ENCODE measurements at places on chromosomes 6 and 20. TPM values are rescaled to one million over a fixed set of nuclear protein-coding genes. Genes with fewer than 3 reads are reported as not detected.

DNA sequence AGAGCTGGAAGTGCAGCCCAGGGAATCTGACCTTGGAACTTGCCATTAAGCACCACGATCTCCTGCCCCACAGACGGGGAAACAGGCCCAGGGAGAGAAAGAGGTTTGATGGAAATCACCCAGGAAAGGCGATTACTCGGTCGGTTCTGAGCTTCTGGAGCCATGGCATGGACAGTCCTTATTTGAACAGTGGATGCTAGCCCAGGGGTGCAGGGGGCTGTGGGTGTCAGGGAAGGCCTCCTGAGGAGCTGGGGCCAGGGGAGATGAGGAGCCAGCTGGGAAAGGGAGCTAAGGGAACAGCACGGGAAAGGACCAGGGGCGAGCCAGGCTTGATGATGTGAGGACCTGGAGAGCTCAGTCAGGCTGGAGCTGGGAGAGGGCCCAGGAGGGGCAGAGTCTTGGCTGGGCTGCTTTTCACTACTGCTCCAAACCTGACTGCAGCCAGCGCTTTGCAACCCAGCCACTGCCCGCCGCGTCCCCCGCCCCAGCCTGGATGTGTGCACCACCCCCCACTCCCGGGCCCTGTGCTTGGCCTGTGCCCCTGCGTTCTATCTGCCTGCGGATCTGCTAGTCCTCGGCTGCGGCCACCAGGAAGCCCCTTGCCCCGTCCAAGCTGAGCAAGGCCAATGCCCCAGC lies 17.8 kb downstream of the SUN5 start:
- DNase-seq, result no peak

GRCh38 chr20:4681991-4682401 lies 39.7 kb upstream of the PRND start:
- DNase-seq, result no peak

SIGLEC1 gene
- total RNA-seq, result 0.10 TPM

DNA sequence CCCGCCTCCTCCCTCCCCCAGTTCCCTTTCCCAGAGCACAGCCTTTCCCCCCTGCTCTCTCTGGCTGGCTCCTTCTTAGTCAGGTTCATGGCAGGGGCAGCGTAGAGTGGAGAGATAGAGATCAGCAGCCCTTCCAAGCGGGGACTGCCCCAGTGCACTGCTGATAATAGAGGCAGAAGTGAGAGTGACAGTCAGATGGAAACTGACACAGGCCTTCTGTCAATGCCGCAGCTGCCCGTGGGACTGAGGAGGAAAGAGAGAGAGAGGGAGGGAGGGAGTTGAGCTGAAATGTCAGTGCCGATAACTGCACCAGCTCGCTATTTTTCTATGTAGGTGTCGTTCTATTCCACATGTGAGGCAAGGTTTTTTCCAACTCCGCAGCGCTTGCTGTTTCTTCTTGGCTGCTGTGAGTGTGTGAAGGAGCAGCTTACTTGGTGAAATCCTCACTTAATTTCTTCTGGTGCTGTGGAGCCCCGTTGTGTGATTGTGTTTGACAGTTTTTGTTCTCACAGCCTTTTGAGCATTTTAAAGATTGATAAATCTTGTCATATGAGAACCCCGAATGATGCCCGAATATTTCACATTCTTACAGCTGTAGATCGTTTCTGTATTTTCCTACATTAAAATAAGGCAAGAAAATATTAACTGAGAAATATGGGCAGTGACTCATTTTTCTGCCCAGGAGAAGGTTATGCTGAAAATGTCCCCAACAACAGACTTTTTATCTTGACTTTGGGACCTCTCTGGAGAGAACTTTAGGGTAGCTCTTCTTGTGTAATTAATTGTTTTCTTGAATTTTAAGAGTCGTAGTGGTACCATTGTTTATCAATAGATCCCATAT lies 386.4 kb upstream of the MMS22L start:
- no peak for DNase-seq

- no peak for DNase-seq
These were observed 17.7 kb downstream of the RIPOR3 start for GRCh38 chr20:50673466-50674137.

- no peak for DNase-seq
These were observed 188.9 kb downstream of the QKI start for GRCh38 chr6:163603395-163603794.

CST1 gene
- not detected for total RNA-seq

Data from T-helper 17 cell (primary cell).